ENCODE measurements at places on chromosomes 11 and 22.

DNA sequence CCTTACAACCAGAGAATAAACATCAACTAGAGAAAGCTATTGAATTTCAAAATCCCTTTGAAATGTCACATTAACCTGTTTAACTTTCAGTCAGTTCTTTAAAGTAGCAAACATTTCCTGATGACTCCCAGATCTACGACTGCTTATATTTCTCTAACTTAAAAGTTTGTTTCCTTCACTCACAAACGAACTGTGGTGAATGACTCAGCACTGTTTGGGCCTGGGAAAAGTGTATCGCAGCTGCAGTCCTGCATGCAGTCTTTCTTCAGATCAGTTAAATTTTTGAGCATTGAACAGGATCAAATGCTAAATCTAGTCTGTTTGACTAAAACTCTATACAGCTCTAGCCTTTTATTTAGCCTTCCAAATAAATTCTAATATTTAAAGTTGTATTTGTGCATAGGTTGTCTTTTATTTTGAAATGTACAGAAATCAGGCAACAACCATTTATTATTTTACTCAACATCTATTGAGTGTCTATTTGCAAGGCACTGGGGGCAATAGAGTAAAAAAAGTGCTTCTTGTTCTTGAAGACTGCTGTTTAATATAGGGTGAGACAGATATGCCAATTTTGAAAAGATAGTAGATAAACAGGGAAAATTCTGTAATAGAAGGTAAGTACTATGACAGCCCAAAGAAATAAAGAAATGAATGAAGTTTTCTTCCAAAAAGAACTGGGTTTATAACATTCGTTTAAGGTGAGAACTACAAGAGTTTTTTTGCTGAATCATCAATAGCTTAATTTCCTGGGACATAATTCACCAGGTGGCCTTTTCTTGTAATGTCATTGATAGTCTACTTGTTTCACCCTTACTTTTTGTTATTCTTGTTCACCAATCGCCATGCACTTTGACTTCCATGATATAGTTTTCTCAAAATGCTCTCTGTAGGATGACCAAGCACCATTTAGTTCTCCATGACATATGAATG lies 235.4 kb downstream of the METTL15 start:
- peak; percentile 86 for DNase-seq

DNA sequence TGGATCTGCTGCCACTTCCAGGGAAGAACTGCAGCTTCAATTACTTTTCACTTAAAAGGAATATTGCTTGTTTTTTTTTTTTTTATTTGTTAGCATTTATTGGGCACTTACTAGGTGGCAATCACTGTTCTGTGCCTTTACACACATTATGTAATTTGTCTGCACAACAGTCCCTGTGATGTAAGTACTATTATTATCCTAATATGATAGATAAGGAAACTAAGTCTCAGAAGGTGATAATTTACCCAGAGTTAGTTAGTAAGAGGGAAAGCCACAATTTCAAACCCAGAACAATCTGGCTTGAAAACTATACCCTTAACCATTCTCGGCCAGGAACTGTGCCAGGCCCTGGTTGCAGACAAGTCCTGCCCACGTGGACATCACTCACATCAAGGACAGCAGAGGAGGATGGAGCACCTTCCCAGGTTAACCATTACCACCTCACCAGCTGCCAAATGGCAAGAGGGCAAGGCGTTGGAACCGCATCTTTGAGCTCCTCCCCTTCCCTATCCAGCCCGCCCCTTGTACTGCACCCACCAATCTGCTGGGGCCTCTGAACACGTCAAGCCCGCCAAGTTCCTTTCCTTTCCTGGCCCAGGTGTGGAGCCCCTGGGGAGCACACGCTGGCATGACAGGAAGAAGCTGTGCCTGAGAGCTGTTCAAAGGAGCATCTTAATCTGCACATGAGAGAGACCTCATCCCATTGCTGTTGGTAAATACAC lies 78.4 kb downstream of the NAV2 start:
- no peak for DNase-seq

GRCh38 chr11:45919806-45920530 lies 2.3 kb upstream of the PEX16 start:
- peak; percentile 40 for DNase-seq

- DNase-seq: no peak
These were observed 77.7 kb downstream of the TRIM44 start for GRCh38 chr11:35740061-35740799.

DNA sequence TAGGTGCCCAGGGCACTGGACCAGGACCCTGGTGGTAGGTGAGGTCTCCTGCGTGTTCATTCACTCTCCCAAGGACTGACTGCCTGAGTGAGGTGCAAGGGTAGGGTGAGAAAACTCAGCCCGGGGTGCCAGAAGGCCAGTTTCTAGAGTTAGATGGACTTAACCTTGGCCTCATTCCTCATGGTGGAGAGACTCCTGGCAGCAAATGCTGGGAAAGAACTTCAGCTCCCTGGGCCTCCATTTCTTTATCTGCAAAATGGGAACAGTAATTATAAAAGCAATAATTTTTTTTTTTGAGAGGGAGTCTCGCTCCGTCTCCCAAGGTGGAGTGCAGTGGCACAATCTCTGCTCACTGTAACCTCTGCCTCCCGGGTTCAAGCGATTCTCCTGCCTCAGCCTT lies 47.7 kb downstream of the TRIOBP start:
- DNase-seq: no peak
